GM13977 (cell line): ENCODE measurements at places on chromosomes 7 and 10.

DNA sequence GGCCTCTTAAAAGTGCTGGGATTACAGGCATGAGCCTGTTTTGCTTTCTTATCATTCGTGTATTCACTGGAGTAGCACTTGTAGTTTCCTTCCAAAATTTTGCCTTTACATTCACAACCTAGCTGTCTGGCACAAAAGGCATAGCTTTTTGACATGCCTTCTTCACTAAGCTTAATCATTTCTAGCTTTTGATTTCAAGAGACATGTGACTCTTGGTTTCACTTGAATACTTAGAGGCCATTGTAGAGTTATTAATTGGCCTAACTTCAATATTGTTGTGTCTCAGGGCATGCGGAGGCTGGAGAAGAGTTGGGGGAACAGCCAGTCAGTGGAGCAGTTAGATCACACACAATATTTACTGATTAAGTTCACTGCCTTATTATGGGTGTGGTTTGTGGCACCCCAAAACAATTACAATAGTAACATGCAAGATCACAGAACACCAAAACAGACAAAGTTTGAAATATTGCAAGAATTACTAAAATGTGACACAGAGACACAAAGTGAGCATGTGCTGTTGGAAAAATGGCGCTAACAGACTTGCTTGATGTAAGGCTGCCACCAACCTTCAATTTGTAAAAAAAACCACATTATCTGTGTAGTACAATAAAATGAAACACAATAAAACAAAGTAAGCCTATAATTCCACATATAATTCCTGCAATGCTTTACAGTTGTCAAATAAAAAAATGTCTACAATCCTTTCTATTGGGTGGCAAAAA is 43.1 kb downstream of the BRAF start:
- no peak for DNase-seq

DNA sequence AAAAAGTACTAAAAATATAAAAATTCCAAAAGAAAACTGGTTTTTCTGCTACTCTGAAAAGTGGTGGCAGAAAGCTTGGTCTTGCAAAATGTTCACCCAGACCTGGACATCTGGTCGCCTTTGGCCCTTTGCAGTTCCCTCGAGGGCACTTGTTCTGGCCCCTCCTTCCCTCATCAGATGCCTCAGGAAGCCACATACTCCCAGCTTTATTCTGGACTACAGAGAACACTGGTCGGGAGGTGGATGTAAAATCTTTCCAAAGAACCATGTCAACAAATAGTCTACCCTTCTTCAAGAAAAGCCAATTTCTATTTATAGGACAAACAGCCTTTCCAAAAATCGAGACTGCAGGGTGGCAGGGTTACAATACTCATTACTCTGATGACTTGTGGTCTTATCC is 726.1 kb downstream of the TNS3 start:
- DNase-seq: no peak

- no peak for DNase-seq
Observed at GRCh38 chr7:141333459-141333858, 217.8 kb upstream of the AGK start.

GRCh38 chr7:108291152-108291508 is 161.0 kb upstream of the LAMB4 start:
- DNase-seq: no peak

- DNase-seq: no peak
Observed at GRCh38 chr7:104878577-104878976, 135.4 kb upstream of the KMT2E start.

- DNase-seq: no peak
Observed at GRCh38 chr7:79988653-79989052, 146.0 kb upstream of the GNAI1 start.

DNA sequence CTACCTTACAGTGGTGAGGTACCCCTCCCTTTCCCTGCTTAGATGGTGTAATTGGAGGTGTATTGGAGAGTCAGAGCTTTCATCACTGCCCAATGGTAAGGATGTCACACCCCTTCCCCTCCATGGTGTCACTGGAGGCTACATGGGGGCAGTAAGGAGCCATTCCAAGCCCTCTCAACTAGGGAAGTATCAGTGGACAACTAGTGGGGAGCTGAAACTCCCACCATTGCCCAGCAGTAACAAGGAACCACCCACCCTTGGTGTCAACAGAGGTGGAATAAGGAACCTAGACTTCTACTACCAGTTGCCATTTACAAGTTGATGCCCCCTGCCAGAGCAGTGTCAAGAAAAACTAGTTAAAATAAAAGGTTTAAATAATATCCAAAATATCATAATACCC is 2.8 kb upstream of the HIBADH start:
- no peak for DNase-seq

GRCh38 chr10:29737074-29737593 is 102.4 kb upstream of the SVIL start:
- DNase-seq: no peak

GRCh38 chr7:36840904-36841303 is 116.6 kb upstream of the AOAH start:
- no peak for DNase-seq

DNA sequence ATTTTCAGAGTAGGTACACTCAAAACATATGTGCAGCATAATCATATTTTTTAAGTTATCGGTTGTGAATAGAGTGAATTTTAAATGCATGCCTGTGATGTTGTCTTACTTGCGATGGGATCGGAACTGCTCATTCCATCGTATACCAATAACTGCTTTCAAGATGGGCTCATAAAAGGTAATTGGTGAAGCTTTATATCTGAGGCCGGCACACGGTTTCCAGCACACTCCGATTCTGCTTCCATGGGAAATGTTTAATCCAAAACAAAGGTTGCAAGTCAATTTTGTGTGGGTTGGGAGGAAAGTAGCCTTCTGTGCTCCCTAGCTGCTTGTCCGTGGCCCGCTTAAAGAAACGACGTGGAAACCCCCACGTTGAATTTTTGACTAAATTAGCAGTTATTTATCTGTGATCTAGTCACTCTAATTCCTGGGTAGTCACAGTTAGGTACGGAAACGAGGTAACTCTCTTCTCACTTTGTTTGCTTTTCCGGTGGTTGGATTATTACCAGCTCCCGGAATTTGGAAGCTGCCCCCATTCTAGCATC is 10.1 kb upstream of the CELF2 start:
- no peak for DNase-seq

- no peak for DNase-seq
Observed at GRCh38 chr7:45177801-45178200, 20.2 kb downstream of the RAMP3 start.

DNA sequence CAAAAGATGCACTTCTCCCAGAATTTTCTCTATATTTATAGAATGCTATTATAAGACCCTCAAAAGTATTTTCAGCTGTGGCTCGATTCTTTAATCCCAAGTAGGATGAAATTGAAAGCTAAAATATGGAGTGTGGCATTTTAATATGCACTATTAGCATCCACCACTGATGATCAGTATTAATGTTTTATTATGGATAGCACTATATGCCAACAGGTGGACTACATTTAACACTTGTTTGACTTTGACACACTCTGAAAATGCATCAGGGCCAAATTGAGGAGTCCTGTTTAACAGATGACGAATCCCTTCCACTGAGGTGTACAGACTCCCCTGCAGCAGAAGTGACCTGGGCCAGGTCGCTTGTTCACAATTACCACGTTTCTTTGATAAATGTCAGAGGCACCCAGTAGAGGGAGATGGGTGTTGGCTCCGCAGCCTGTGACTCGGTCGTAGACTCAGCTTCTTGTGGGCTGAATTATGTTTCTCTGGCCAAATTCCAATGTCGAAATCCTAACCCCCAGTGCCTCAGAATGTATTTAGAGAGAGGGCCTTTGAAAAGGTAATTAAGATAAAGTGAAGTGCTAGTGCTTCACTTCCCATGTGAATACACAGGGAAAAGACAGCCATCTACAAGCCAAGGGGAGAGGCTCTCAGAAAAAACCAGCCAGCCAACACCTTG is 48.1 kb downstream of the WIPF3 start:
- DNase-seq: no peak

DNA sequence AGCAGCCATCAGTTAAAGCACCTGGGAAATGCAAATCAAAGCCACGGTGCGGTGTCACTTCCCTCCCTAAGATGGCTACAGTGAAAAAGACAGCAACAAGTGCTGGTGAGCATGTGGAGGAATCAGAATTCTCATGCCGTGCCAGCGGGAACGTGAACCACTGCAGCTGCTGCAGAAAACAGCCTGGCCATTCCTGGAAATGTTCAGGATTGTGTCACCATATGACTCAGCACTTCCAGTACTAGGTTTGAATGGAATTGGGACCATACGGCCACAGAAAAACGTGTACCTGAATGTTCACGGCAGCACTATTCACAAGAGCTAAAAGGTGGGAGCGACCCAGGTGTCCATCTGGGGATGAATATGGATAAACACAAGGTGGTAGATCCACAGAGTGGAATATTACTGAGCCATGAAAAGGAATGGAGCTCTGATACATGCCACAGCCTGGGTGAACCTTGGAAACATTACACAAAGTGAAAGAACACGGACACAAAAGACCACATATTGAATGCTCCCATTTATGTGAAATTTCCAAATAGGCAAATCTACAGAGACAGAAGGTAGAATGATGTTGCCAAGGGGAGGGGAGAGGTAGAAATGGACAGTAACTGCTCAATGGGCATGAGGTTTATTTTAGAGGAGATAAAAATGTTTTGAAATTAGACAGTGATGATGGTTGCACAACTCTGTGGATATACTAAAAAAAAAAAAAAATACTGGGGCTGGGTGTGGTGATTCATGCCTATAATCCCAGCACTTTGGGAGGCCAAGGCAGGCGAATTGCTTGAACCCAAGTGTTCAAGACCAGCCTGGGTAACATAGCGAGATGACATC is 61.6 kb downstream of the MICALL2 start:
- no peak for DNase-seq

- DNase-seq: no peak
Observed at GRCh38 chr7:154879629-154880028, 123.3 kb downstream of the PAXIP1 start.

DNA sequence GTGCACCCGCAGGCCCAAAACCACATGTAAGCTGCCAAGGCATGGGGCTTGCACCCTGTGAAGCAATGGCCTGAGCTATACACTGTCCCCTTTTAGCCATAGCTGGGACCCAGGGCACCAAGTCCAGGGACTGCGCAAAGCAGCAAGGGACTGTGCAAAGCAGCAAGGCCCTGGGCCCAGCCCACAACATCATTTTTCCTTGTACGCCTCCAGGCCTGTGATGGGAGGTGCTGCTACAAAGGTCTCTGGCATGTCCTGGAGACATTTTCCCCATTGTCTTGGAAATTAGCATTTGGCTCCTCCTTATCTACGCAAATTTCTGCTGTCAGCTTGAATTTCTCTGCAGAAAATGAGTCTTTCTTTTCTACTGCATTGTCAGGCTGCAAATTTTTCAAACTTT is 24.8 kb downstream of the ARHGAP19 start:
- DNase-seq: no peak

- no peak for DNase-seq
Observed at GRCh38 chr7:20399521-20399920, 68.8 kb downstream of the ITGB8 start.

DNA sequence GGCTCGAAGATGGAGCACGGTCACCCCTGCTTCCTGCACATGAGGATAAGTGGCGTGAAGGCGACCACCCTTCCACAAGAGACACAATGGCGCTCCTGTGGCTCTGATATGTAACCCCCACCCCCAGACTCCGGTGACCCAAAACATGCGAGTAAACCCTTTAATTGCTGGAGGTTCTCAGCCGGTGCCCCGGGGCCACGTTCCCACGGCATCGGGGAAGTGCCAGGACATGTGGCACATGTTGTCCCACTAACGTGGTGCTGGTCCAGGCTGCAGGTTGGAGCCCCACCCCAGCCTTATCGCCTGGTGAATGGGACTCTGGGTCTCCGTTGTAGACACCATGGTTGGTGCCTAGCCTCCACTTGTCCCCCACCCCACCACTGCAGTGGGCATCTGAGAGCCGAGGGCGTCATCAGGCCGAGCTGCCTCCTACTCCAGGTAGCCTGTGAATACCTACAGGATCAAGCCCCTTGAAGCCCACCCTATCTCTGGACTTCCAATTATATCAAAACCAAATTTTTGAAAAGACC is 132.8 kb downstream of the PRKAG2 start:
- no peak for DNase-seq

DNA sequence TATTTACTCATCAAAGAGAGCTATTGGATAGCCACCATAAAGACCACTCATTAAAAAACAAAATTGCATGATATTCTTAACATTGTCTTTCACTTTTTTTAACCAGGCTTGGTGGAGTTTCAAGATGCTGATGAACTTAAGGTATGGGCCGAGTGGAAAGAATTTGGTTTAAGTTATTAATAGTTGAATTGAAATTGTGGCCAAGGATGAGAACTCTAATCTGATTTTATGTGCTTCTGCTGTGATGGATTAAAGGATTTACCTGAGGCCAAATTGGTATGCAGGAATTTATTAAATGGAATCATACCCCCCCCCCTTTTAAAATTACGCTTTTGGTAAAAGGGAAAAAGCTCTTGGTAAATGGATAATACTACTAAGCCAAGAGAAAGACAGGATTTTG is 33.8 kb upstream of the TOMM7 start:
- DNase-seq: no peak

GRCh38 chr10:81873932-81874816 is 820 bp upstream of the NRG3 start:
- DNase-seq: peak; percentile 36

DNA sequence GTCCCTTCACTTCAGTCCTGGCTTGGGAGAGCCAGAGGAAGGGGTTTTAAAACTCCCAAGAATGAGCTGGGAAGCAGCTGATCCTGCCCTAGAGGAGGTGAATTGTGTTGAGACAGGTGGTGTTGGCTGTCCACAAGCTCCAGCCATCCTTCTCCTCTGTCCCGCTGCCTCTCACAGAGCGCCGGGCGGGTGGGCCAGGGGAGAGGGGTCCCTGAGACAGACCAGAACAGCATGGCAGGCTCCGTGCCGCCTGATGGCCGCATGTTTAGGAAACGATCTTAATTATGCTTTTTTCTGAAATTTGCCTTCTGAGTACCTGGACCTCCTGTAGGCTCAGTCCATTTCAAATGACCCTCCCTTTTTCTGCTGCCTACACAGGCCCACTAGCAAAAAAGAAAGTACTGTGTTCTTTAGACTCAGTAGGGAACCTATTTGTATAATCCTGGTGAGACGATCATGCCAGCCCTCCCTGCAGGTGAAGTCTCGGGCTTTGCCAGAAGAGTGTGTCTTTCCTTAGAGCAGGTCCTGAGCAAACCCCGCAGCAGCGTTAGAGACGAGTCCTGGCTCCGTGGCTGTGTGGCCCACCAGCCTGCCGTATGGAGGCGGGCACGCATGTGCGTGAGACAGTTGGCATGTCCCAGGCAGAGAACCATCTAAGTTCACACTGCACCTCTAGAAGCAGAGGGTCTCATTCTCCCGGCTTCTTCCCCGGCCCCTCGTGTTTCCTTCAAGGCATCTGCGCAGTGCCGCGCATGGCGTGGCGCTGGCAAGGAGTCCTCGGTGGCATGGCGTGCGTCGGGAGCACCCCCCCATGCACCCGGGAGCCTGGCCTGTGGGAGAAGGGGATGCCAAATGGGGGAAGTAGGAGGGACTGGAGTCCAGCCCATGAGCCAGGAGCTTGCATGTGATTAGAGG is 26.3 kb upstream of the PWWP2B start:
- no peak for DNase-seq

- DNase-seq: no peak
Observed at GRCh38 chr7:200290-200689, 7.9 kb downstream of the FAM20C start.
